ENCODE measurements at places on chromosomes 3 and 15.

DNA sequence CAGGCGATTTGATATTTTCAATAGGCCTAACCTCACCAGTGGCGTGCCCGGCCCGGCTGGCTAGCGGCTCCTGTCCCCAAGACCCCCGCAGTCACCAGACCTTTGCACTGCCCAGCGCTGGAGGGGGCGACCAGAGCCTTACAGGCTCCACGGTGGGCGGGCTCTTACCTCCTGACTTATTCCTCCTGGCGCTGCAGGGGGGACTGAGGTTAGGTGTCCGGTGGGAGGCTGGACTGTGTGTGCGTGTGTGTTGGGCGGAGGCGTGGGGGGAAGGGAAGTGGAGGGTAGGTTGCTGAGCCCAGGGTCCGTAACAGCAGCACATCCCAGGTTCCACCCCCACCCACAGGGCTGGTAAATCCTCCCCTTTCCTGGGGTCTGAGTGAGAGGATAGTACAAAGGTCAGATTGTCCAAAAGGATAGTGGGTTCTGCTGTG, 27.5 kb upstream of the THRB start:
- DNase-seq = no peak

DNA sequence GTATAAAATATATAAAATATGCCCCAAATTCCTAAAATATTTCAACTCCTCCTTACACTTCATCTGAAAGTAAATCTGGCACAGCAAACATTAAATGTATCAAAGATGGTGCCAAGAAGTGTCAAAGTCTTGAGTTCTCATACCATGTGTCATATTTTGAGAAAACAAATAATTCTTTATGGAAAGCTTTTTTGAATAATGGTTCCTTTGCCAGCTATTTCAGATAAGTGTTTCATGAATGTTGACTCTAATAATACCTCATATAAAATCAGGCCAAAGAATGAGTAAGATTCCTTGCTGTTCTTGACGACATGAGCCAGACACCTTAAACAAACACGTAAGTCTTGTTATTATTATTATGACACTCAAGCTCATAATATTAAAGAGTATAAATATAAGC, 30.3 kb upstream of the ZNF385D start:
- DNase-seq = no peak

GRCh38 chr15:37204692-37205091, 104.3 kb upstream of the MEIS2 start:
- DNase-seq = no peak

DNA sequence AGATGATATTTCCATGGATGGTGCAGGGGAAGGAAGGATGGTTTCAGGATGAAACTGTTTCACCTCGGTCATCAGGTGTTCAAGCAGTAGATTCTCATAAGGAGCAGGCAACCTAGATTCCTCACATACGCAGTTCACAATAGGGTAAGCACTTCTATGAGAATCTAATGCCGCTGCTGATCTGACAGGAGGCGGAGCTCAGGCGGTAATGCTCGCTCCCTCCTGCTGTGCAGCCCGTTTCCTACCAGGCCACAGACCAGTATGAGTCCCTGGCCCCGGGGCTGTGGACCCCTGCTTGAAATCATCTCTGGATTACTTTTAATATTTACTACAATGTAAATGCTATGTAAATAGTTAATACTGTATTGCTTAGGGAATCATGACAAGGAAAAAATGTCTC, 241.8 kb downstream of the ROBO2 start:
- no peak for DNase-seq

DNA sequence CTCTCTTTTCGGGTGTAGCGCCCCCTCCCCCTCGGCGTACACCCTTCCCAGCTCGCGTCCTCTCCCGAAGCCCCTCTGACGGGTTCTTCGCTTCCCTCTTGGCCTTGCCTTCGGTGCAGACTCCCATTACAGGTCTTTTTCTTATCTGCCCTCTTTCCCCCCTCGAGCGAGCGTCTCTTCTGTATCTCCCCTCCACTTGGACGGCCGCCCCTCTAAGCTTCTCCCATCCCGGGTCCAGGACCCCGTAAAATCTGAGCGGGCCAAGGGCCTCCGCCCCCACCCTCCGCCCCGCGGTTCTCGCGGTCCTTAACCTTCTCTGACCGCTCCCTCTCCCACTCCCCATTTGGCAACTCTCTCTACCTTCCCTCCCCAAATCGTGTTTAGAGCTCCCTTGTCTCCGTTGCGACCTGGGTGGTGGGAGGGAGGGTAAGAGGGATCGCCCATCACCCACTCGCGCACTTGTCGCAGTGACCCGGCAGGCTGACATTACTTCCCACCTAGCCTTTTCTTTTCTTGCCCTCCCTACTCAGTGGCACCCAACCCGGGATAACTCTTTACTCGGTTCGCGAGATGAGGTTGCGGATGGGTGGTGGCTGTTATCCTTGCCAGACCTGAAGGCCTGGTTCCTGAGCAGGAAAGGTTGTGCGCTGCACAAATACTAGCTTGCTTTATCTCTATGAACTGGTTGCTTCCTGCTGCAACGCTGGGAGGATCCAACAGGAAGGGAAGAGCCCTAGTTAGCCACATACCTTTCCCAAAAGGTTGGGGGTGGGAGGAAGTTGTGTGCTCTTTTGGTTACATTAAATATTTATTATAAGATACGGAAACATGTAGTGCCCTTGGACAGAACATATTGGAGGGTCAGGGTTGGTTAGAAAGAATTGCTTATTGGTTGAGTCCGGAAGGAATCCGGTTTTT, 922 bp downstream of the RAB11A start:
- peak; percentile 12 for DNase-seq

DNA sequence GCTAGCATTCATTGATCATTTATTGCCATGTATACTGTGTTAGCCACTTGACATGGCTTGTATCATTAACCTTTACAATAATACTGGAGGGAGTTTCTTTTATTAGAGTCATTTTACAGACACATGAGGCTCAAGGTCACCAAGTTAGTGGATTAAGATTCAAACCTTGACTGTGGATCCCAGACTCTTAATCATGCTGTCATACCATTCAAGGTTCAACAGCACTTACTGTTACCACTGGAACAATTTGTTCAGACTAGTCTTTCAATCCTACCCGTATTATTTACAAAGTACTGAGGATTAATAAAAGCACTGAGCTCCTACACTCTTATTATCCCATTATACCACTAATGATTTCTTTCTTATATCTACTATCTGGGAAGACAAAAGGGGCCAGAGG, 1.2 kb downstream of the COX17 start:
- DNase-seq = no peak

DNA sequence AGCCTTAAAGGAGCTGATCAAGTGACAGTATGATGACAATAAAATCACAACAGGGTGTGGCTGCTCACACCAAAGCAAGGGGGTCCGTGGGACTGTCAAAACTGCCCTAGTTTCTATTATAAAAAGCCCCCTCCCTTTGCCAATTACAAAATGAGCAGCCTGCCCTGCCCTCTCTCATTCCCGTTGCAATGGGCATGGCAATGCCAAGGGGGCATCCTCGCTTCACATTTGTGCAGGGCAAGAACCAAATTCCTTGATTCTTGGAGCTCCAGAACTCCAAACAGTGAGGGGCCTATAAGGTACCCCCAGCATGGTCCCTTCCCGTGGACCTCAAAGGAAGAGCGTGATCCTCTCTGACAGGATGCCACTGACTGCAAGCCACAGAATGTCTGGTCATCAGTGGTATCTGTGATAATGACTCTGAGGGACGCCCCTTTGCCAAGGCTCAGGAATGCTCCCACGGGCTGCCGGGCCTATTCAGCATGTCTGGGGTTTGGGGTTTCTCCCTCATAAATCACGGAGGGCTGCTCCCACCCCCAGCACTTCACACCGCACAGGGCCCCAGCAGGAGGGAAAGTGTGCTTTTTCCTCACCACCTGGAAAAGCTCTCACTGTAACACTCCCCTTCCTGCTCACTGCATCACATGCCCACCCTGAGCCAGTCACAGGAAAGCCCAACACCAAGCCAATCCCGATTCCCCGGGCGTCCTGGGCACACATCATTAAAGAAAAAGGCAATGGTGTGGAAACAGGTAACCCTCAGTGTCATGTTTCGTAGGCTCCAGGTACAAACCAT, 105.1 kb upstream of the TRPM1 start:
- DNase-seq = no peak

DNA sequence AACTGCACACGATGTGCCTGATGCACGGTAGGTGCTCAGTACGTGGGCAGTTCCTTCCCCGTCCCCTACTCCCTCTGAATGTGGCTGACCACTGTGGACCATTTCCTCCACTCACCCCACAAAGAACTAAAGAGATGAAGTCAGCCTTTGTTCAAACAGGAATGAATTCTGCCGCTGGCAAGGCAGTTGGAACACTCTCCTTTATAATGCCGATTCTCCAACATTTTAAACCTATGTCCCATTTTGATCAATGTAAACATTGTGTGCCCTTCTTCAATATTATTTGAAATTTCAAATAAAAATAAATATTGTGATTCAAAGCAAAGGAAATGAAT, 57.5 kb upstream of the MEF2A start:
- no peak for DNase-seq

GRCh38 chr15:100134089-100134583, 207.6 kb downstream of the ADAMTS17 start:
- DNase-seq = no peak

GRCh38 chr3:147184794-147185193, 221.5 kb downstream of the ZIC4 start:
- DNase-seq = no peak

DNA sequence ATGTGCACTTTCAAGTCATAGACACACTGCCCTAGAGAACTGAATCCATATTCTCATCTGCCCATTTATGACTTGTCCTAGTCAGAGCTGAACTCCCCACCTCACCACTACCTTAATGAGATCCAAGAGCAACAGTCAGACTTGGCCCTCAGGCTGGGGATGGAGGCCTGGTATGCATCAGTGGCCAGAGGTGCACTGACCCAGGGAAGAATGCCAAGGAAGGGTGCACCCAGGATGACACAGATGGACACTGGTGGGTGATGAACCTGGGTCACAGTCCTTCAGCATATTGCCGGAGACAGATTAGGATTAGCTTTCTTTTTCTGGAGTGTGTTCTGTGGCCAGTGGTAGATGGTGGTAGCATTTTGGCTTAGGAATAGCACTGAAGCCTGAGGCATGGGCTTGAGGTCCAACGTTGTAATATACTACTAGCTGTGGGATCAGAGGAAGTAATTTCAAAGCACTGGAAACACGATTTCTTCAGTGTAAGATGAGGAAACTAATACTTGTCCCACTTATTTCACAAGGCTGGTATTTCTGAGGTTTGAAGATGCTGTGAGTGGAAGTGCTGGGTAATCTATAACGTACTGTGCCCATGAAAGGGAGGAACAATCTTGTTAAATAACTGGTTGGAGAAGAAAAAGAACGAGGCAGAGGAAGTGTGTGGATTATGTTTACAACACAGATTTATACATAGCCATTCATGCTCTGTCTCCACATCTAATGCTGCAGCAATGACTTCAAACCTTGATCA, 265.0 kb downstream of the THRB start:
- no peak for DNase-seq

- no peak for DNase-seq
Measured at GRCh38 chr3:196633555-196634151, 5.8 kb upstream of the NRROS start.

DNA sequence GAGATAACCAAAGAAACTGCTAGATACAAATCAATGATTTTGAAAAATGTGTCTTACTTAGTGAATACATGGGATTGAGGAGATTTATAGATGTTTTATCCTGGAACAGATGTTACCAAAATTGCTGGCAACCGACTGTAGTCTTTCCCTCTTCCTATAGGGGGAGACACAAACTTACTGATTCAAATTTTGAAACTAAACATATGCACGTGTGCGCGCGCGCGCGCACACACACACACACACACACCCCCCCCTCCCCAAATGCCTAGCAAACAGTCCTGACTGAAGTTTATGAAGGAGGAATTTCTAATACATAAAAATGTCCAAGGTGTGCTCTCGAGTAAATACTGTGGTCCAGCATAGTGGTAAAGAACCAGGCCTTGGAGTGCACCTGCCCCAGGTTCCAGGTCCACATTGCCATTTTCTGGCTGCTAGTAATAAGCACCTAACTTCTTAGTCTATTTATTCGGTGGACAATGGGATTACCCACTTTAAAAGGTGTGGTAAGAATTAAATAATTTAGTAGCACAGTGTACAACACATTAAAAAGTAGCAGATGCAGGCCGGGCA, 18.5 kb upstream of the C3orf62 start:
- DNase-seq = peak; percentile 11

DNA sequence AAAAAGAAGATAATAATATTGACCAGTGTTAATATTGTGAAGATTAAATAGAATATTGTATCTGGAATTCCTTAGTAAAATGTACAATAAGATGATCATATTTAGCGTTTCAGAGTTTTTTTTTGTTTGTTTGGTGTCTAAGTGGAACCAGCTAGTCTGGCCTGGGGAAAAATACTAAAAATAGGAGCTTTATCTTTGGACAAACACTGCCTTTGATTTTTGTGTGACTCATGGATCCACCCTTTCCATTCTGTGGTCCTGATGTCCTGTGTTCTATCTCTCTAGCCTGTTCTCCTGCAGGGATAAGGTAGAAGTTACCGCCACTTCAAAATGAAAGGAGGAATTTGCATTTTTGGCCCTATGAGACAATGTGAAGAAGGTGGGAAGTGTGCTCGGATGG, 79.7 kb upstream of the CRBN start:
- DNase-seq = no peak

DNA sequence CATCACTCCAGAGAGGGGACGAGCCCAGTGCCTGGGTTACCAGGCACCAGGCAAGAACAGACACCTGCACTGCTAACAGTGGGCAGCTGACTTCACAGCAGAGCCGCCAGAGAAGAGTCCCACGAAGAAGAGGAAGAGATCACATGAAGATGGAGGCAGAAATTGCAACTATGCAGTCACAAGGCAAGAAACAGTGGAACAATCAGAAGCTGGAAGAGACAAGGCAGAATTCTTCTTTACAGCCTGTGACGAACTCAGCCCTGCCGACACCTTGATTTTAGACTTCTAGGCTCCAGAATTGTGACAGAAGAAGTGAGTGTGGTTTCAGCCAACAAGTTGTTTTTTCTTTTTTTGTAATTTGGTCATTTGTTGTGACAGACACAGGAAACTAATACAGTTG, 59.2 kb downstream of the IL12A start:
- DNase-seq = no peak

DNA sequence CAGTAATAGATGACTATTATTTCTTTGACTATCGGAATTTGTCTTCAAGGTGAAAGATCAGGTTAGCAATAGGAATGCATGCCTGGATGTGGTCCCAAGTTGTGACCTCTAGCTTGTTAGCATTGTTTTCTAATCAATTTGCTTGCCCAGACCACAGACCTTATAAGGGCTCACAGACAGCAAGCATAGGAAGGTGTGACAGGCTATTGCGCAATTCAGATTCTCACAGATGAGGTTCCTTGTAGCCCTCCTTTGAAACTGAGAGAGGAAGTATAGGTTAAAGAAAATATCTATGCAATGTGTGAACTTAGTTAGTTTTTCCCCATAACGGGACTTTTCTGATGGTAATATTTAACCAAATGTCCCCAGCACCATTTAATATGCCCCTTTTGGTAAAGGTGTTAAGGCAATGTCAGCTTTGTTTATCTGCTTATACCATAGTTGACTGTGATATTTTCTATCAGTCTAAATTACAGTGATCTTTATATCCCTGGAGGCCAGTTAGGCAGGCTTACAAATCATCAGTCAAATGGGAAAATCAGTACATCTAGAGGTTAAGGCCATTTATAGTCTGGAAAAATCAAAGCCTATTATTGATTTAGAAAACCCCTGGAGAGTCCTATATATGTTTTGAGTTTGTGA, 168.1 kb upstream of the MBNL1 start:
- no peak for DNase-seq

- no peak for DNase-seq
Measured at GRCh38 chr15:92243227-92243626, 150.5 kb upstream of the ST8SIA2 start.
